Stimulated activated CD8-positive, alpha-beta memory T cell treated with anti-CD3 and anti-CD28 coated beads, Interleukin-15, amount 100 ng/mL, for 1 hour (primary cell): ENCODE measurements at places on chromosomes 12 and 14.

- DNase-seq, result no peak
These were observed 18.1 kb upstream of the SGPP1 start for GRCh38 chr14:63745858-63746425.

- no peak for DNase-seq
These were observed at the start of gene PAH for GRCh38 chr12:102917026-102917787. Gene PAH (minus strand): TSS chr12:102917244. CDS start chr12:102917130, 114 bp downstream.

GRCh38 chr14:80959496-80959895 lies 4.1 kb downstream of the TSHR start:
- no peak for DNase-seq

DNA sequence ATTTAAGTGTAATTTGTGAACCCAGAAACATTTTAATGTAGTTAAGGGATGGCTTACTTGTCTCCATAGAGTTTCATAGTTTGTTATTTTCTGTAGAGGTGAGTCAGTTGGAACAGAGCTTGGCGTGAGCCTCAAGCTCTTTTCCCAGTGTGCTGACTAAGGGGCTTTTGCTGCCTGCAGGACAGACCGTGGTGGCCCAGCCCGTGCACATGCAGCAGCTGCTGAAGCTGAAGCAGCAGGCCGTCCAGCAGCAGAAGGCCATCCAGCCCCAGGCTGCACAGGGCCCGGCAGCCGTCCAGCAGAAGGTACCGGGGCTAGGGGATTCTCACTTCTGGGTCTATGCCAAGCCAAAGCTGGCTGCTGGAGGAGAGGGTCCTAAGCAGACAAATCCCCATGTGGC lies 76.9 kb downstream of the DDX51 start:
- DNase-seq, result no peak
